ENCODE measurements at places on chromosomes 3 and 15.
A peak's percentile ranks its signal among the peaks of the same experiment; 100 is the strongest.

- DNase-seq, result no peak
Measured at GRCh38 chr3:187669675-187670504, at the start of gene SST. Gene SST (minus strand): TSS chr3:187670394. CDS start chr3:187670291, 103 bp downstream.

DNA sequence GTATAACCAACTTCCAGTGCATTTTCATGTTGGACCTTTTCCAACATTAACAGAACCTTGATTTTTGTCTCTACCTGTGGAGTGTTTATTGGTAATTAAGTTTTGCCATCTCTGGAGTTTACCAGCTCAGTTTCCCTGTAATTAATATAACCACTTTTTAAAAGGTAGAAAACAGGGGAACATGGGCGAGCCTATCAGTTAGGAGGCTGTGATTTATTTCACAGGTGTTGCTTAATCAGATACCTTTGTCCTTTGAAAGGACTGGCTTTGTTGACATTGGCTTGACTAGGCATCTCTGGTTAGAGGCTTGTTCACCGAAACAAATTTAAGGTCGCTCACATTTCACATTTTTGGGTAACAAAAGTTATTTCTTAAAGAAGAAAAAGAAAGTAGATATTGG is 622 bp downstream of the NAALADL2 start:
- DNase-seq, result no peak

GRCh38 chr3:112042842-112043280 is 8.3 kb downstream of the TMPRSS7 start:
- no peak for DNase-seq

- DNase-seq, result no peak
Measured at GRCh38 chr15:90774731-90775514, 57.8 kb downstream of the BLM start.

DNA sequence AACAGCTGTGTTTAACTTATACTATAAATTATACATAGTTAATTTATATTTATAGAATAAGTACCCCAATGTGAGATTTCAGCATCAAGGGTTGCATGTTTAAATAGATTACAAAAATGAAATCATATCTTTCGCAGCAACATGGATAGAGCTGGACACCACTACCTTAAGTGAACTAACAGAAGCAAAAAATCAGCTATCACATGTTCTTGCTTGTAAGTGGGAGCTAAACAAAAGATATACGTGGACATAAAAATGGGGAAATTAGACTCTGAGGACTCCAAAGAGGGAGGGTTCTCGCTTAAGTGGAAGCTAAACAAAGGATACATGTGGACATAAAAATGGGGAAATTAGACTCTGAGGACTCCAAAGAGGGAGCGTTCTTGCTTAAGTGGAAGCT is 626.5 kb upstream of the DPPA4 start:
- no peak for DNase-seq

DNA sequence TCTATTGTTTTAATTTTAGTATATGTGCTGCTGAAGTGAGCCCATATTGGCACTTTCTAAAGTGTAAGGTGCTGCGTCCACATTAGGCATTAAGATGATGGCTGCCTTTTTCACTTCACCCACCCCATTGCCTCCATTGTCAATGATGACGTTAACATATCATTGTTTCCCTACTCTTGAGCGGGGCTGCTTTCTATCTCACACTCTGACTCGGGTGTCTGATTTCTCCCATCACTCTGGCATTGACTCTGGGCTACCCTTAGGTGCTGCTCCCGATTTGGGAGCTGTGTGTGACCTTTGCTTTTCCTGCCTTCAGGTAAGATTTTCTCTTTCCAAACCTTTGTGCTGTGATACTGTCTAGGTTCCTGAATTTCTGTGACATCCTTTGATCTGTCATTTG is 28.8 kb downstream of the CGNL1 start:
- no peak for DNase-seq

- DNase-seq, result no peak
Measured at GRCh38 chr3:50610181-50610971, 1.2 kb downstream of the CISH start.

DNA sequence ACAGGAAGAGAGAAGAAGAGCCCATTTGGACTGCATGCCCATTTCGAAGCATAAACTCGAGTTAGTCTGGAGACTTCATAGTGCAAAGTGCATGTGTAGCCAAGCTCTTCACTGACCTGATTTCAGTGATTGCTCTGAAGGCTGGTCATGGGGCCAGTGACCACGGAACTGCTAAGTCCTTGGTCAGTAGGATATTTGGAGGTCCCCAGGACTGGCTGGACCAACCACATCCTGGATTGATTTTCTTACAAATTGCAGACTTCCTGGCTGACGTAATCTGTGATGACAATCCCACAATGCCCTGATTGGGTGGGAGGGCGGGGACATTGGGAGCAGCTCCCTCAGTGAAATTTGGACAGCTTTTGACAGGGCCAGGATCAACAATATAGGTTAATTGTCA is 233.4 kb downstream of the CACNA2D3 start:
- DNase-seq, result no peak

DNA sequence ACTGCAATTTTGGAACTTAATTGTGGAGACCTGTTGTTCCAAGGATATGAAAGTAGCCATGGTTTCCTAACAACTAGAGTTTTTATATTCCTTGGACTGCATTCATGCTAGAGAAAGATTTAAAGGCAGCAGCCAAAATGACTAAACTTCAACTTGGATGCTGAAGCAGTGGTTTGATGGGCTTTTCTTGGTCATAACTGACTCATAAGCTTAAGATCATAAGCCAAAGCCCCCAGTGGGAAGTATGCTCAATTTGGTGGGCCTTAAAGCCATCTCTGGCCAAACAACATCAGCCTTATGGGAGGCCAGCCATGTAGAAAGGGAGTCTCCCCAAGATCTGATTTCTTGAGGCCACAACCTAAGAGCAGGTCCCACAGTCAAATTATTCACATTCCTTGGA is 80.2 kb downstream of the ZNF280D start:
- DNase-seq, result no peak

- no peak for DNase-seq
Measured at GRCh38 chr3:95567346-95567745, 1247.0 kb upstream of the EPHA6 start.

GRCh38 chr3:164460851-164461250 is 617.4 kb downstream of the SI start:
- no peak for DNase-seq

- peak; percentile 11 for DNase-seq
Measured at GRCh38 chr3:57164657-57165573, at the start of gene IL17RD. Gene IL17RD (minus strand): TSS chr3:57165353. CDS start chr3:57165286, 67 bp downstream.

DNA sequence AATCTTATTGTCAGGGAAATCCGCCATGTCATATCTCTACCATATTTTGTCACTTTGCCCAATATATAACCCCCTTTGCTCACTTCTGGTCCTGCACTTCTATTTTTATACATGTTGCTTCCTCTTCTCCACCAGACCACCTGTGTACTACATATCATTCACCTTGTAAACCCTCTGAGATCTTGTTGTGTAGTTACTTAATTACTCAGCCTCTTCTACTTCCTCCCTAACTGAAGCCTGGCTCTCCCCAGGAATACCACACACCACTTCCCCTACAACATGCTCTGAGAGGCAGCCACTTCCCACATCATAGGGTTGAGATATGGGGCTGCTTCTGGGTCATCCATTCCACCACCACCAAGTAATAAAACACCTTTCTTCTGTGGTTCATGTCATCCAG is 10.0 kb downstream of the HEXA start:
- no peak for DNase-seq

DNA sequence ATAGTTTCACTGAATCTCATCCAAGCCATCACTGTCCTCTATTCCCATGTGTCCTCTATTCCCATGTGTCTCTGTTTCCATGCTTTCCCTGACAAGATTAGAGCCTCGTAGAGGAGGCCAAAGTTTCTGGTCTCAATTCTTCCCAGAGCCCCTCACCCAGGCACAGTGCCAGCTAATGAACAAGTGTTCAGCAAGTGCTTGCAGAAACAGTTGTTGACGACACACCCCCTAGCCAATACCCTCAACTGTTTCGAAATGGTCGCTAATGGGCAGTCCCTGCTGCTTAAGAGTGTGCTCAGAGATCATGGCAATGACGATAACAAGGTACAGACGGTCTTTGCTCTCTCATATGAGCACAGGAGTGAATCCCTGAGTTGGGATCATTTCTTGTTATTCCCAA is 73.4 kb downstream of the FAM174B start:
- DNase-seq, result no peak
